ENCODE measurements at places on chromosomes 13 and 19. TPM values are rescaled to one million over a fixed set of nuclear protein-coding genes. Genes with fewer than 3 reads are reported as not detected.

- no peak for DNase-seq
These were observed 74.3 kb upstream of the ZNF43 start for GRCh38 chr19:21910318-21910717.

DNA sequence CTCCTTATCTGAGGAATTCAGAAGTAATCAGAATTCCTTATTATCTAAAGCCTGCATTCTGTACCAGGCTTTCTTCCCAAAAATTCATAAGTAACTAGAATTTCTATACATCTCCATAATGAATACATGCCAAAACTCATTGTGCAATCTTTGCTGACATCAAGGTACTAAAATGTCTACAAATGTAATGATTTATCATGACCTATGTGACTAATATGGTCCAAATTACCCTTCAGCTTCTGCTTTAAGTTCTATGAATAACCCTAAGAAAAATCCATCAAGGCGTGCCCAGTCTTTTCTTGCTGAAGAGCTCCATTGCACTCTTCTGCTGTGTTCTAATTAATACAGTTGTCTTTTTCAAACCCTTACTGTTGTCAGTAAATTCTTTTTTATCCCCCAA is 58.5 kb upstream of the SLITRK1 start:
- DNase-seq, result no peak

DNA sequence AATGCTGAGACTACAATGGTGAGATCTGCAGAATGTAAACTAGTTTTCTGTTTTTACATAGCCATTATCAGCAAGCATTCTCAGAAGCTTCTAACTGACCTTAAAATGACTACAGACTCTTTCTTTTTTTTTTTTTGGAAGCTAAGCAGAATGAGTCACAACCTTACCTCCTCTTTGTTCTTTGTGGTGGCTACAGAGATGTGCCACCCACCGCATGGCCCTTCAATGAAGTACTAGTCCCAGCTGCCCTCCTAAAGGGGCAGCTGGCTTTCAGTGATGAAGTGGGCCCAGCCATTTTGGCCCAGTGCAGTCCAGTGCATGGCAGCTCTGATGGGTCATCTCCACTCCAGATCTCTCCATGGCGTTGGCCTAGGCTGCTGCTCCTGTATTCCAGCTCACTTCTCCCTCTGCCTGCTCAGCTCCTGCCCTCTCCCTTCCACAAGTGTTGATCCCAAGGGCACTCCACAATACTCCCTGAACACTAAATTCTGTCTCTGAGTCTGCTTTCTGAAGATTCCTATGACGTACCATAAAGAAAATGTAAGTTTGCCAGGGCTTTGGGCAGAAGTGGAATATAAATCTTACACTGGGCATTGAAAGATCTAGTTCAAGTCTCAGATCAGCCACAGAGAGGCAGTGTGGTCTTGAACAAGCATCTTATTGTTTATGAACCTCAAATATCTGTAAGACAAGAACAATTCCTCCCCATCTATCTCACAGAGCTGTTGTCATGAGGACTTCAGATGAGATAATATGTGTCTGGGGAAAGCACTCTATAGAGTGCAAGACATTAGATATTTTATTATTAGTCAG is 85.6 kb downstream of the RXFP2 start:
- DNase-seq, result no peak

DNA sequence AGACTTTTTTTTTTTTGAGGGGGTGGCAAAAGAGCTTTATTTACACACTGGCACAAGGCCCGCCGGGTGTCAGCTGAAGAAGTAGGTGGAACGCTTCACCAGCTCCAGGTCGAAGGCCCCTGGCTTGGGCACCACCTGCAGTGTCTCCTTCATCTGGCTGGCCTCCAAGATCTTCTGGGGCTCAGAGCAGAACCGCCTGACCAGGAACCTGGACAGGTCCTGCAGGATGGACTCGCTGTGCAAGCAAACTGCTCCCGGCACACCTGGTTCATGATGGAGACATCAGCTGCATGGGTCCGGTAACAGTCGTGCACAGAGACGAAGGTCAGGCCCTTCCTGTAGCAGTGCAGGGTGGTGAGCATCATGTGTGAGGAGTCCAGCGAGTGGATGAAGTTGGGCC is 4.4 kb upstream of the CYP4F2 start:
- DNase-seq, result no peak

The DAND5 gene
- total RNA-seq, result 0.18 TPM

The SPIB gene
- 4.7 TPM for total RNA-seq

Measured in WTC11 (cell line).